Vagina (tissue), 2 donors: ENCODE measurements at places on chromosomes 5 and 9. TPM values are rescaled to one million over a fixed set of nuclear protein-coding genes. Genes with fewer than 3 reads are reported as not detected.

GRCh38 chr9:89256642-89257041 is 54.4 kb upstream of the CKS2 start:
- H3K27me3 ChIP-seq = no peaks in the 10 kb centered on the region
- no peak overlapping the region for H3K27ac ChIP-seq
- H3K4me3 ChIP-seq = no peak overlapping the region
- DNase-seq = no peak
- H3K4me1 ChIP-seq = peaks cover 5% of the 10 kb centered on the region

DNA sequence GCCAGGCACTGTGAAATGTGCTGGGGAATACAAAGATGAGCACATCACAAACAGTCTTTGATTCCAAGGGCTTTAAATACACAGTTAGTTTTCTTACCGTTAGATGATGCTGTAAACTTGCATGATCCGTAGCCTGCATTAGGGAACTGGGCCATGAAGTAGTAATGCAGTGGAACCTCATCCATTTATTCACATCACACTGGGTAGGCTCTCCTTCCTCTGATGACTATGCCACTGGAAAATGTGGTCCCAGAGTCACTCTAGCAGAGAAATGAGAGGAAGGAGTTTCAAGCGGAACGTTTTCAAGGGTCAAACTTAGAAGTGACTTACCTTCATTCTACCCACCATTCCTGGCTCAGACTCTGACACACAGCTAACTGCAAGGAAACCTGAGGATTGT is 26.4 kb downstream of the ZFAND5 start:
- H3K4me1 ChIP-seq = no peaks in the 10 kb centered on the region
- no peak for DNase-seq
- no peaks in the 10 kb centered on the region for H3K27me3 ChIP-seq
- no peaks in the 10 kb centered on the region for H3K36me3 ChIP-seq
- no peak overlapping the region for H3K27ac ChIP-seq

DNA sequence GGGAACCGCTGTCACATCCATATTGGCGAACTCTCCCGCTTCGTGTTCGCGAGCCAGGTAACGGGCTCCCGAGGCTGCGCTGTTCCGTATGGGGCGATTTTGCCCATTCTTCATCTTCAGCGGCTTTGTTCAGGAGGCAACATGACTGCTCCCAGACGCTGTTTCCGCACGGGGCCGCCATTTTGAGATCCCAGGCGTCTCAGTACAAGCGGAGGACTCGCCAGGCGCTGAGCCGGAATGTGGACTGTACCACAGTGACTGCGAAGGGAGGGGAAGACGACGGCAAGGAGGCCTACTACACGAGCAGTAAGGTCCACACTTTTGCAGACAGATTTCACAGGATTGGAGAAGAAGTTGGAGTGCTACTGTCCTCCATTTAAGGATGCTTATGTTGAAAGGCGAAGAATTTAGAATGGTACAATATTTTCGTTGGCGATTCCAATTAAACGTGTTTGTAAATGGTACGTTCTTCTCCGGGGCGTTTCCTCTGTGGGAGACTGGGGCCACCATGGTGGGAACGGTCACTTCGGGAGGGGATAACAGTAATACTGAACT is 41.6 kb upstream of the ZNF300 start:
- no peaks in the 10 kb centered on the region for H3K27me3 ChIP-seq
- H3K36me3 ChIP-seq = peaks cover 20% of the 10 kb centered on the region
- DNase-seq = no peak
- no peaks in the 10 kb centered on the region for H3K4me1 ChIP-seq

DNA sequence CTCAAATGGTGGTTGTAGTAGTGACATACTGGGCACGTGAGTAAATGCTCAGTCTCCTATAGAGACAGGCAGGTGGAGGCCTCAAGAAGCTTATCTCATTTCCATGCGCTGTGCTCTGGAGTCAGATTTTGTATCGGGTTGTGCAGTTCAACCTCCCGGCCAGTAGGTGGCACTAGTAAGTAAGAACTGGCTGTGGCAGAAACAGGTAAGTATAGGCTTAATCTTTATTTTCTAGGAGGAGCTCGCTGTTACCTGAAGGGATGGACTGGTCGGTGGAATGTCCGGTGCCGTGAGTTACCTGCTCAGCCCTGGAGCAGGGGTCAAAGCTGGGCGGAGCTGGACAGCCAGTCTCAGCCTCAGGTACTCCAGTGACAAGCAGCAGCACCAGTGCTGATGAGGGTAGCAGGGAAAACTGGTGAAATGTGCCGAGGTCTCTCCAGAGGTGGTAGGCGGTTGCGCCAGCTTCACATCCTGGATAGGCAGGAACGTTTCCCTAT is 880.1 kb upstream of the SEMA6A start:
- no peak overlapping the region for H3K4me3 ChIP-seq
- H3K27ac ChIP-seq = no peak overlapping the region
- DNase-seq = no peak
- H3K36me3 ChIP-seq = no peaks in the 10 kb centered on the region
- no peaks in the 10 kb centered on the region for H3K27me3 ChIP-seq

GRCh38 chr5:1999794-2000193 is 117.1 kb upstream of the IRX4 start:
- H3K36me3 ChIP-seq = no peaks in the 10 kb centered on the region
- no peak overlapping the region for H3K4me3 ChIP-seq
- H3K27ac ChIP-seq = no peak overlapping the region
- no peaks in the 10 kb centered on the region for H3K4me1 ChIP-seq

GRCh38 chr5:34695275-34696027 is 39.3 kb downstream of the RAI14 start:
- DNase-seq = no peak
- H3K27ac ChIP-seq = peak overlapping the region; percentile 42
- H3K36me3 ChIP-seq = no peaks in the 10 kb centered on the region
- no peak overlapping the region for H3K4me3 ChIP-seq
- H3K4me1 ChIP-seq = peaks cover 57% of the 10 kb centered on the region
- no peaks in the 10 kb centered on the region for H3K27me3 ChIP-seq

GRCh38 chr9:91768977-91769916 is 180.8 kb downstream of the ROR2 start:
- H3K27ac ChIP-seq = no peak overlapping the region
- no peaks in the 10 kb centered on the region for H3K27me3 ChIP-seq
- no peaks in the 10 kb centered on the region for H3K36me3 ChIP-seq
- peak; percentile 91 for DNase-seq

BHMT2 gene
- 4.2 TPM for total RNA-seq

CDO1 gene
- total RNA-seq = 16.0 TPM

FAM221B gene
- not detected for total RNA-seq

AGGF1 gene
- total RNA-seq = 12.0 TPM

ARL15 gene
- 74.4 TPM for total RNA-seq

SPINK9 gene
- total RNA-seq = not detected
